ENCODE measurements at places on chromosomes 5 and 9.

DNA sequence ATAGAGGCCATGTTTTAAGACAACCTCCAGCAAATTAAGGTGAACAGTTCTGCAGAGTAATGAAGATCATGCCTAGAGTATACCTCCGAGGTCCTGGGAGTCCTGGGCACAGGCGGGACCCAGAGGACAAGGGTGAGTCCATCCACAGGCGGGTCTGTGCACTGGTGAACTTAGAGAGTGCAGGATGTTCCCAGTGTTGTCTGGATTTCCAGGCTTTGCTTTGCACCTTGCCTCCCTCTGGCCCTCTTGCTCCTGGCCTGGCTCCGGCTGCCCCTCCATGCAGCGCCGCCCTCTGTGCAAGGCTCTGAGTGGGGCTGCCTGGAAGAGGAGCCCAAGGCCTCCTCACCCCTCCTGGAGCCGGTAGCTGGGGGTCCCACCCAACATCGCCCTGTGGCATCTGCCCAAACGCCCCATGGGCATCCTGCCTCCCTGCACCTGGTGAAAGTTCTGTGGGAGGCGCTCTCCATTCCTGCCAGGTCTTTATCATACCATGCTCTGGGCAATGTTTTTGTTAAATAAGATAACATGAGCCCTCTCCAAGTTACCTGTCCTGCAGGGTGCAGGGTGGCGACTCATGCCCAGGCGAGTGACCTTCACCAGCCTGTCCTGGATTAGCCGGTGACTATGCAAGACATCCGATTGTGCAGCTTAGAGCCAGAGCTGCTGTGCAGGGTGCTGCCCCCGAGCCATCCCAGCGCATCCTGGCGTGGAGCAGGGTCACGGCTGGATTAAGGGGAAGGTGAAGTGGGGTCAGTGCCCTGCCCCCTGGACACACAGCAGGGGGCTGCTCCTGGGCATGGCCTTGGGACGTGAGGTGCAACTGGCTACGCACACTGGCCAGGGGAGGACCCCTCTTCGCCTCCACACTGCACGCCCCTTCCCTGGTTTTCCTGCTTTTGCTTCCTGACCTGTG is 41.3 kb upstream of the LPCAT1 start:
- DNase-seq: no peak

DNA sequence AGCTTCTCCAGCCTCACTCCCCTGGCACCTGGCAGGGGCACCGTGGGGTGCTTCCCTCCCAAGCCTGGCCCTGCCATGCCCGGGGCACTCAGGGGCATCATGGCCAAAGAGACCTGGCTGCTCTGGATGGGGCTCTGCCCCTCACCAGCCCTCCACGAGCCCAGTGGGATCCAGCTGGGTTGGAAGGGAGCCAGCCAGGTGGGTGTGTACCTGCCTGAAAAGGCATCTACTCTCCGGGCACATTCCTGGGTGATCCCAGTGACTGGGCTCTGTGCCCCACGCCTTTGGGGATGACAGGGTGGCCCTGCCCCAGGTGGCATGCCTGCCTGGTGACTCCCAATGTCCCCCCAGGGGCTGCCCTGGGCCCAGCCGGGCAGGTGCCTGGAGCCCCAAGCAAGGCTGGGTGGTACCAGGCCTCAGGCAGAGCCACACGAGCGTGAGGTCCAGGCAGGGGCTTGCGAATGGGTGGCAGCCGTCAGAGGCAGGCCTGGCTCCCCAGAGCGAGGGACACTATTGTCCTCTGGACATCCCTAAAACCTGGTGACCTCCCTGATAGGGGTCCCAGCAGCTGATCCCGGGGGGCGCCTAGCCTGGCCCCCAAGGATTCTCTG is 777 bp downstream of the GPSM1 start:
- DNase-seq: no peak

GRCh38 chr9:118782790-118783463 is 586.3 kb downstream of the BRINP1 start:
- no peak for DNase-seq

DNA sequence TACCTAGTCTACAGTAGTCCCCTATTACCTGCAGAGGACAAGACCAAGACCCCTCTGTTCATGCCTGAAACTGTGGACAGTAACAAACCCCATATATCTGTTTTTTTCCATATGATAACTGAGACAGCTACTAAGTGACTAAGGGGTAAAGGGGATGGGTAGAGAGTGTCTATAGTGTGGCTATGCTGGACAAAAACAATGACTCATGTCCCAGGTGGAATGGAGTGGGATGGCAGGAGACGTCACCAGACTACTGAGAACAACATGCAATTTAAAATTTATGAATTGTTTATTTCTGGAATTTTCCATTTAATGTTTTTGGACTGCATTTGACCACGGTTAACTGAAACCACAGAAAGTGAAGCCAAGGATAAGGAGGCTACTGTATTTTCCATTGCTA is 171.8 kb downstream of the AGTPBP1 start:
- no peak for DNase-seq

- DNase-seq: no peak
Observed at GRCh38 chr5:107425541-107426031, 245.2 kb downstream of the EFNA5 start.

DNA sequence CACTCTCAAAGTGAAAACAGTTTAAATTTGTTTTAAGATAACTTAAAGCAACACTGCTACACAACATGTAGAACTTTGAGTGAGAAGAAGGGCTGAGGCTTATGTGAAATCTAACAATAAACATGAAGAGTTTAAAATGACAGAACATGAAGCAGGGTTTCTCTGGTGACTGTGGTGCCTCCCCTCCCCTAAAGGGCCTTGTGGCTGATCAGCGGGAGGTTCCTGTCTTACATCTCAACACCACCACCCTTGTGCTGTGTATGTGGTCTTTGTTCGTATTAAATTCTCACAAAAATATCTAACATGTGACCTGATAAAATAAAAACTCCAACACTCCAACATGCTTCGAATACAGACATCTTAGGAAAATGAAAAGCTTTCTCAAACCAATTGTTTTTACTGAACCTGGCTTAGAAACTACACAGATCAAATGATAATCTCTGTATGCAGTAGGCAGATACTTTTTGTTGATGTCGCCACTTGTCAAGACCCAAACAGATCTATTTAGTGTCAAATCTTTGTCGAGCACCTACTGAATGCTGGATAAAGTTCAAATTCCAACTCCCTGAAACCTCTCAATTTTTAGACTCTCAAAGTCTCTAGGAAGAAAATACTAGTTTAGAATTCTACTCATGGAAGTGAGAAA is 9.9 kb upstream of the IQGAP2 start:
- DNase-seq: no peak

GRCh38 chr5:52767217-52767743 is 20.4 kb upstream of the ITGA1 start:
- DNase-seq: no peak

GRCh38 chr5:127587246-127587917 is 61.5 kb upstream of the CTXN3 start:
- DNase-seq: no peak

DNA sequence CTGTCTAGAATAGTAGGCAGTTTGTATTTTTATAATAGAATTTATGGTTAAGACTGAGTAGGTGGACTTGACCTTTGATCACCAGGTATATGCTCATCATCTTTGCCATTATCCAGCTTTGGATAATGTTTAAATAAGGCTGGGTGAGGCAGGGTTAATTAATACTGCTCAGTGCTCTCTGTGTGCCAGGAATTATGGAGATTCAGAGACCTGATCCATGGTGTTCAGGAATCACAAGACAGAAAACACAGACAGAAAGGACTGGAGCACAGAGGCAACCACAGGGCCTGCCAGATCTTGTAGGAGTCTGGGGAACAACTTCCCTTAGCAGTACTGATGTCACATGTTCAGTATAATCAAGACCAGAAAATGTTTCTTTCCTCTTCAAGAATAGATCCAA is 186.3 kb upstream of the ADCY2 start:
- DNase-seq: no peak

DNA sequence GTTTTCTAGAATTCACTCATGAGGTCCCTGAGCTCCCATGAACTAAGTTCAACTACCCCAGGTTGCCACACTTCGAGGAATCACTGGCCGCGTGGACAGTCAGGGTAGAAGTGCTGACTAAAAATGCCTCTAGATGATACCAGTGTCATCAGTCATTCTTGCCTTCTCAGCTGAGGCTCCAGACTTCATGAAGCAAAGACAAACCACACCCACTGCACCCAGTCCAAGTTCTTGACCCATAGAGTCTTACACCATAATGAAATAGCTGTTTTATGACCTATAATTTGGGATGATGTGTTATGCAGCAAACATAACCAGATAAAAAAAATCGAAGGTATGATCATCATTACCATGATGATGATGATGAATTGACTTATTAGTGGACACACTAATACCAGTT is 632.9 kb upstream of the TLE4 start:
- DNase-seq: no peak

DNA sequence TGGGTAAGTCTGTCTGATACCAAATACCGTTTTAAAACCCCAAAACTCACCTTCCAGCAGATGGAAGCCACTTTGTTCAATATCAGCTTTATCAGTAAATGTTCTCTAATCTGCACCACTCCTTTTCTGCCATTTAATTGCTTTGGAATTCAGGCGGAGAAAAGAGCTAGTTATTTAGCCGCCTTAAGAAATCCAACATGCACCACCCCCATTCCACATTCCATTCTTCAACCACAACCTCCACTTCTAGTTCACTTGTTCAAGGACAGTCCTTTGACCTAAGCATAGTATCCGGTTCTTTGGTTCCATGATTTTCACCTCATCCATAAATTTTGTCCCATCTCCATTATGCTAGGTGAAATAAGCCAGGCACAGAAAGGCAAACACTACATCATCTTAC is 240.1 kb downstream of the DNAH5 start:
- DNase-seq: no peak

DNA sequence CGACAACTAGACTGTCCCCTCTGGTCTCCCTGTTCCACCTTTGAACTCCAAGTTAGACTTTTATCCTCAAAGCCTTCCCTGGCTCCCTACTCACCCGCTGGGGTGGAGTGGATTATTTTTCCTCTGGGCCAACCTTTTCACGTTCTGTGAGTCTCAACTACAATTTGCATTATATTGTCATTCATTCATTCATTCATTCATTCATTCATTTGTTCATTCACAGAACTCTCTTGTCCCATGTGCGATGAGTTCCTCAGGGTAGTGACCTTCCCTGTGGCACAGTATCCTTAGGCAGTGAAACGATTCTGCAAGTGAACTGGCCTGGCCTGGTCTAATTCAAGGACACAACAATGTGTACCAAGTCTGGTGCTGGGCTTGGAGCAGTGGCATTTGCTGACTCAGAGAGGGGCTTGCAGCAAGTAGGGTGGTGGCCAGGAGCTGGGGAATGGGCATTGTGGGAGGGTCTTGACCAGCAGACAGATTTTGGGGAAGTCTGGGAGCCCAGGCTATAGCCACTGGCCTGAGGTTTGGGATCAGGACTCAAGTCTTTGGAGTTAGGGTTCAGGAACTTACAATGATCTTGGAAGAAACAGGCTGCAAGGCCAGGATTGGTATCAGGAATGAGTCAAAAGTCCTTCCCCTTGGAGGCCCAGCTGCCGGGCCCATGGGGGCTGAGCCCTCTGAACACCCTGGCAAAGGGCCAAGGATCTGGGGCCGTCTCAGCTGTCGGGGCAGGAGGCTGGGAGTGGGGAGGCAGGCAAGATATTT is 37.2 kb upstream of the COL15A1 start:
- DNase-seq: no peak

GRCh38 chr9:83000765-83001164 is 62.2 kb downstream of the RASEF start:
- DNase-seq: no peak

DNA sequence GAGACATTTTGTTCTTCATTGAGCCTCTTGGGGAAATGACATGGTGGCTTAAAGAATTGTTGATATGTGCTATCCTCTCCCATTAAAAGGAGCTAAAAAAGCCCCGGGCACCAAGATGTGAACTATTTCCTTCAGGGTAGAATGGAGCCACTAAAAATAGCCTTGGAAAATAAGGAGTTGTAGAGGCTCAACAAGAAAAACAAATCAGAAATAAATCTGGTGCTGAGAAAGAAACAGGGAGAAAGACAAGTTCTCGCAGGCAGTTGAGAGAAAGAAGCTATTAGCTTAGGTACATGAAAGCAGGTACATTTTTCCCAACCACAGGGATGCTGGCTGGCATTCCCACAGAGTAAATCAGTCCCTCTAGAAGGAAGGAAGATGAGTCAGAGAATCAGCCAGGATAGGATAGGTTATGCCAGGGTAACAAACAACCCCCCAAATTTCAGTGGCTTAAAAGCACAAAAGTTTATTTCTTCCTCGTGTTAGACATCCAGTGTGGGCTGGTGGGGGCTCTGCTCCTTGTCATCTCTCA is 134.6 kb upstream of the ADRA1B start:
- DNase-seq: no peak

DNA sequence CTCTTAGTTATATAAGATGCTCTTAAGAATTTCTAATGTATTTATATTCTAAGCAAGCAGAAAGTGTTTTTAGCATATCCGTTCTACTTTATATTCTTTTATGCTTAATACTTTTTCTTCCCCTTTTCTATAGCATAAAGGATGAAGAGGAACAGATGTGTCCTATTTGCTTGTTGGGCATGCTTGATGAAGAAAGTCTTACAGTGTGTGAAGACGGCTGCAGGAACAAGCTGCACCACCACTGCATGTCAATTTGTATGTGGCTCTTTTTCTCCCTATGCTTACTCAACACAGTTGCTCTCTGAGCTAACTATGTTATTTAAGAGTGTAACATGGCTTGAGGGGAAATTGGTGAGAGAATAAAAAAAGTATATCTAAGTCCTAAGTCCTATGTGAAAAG is 37.6 kb upstream of the SETD9 start:
- no peak for DNase-seq

DNA sequence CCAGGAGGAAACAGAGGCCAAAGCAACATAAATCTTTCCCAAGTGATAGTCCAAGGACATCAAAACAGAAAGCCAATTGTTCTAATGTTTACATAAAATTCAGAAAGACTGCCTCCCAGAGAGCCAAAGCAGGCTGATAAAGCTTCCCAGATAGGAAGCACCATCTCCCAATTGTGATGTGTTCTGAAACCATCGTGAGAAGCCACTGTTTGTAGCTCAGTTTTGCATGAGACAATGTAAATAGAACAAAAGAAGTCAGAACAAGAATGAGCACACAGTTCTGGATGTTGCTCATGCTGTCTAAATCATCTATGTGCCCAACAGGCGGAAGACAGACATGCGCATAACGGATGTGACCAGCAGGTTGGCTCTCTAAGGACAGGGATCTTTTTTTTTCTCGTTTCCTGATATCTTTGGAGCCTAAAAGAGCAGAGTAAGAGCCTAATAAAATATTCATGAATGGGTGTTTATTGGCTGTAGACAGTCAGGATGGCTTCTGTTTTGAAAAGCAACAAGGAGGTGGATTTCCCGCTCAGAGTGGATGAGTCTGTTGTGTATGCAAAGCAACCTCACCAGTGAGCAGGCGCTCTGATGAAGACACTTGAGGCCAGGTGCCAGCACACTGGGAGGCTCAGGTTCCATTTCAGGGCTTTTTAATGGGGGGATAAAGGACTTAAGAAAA is 113.6 kb downstream of the GNA14 start:
- DNase-seq: no peak
